Activated T-cell treated with anti-CD3 and anti-CD28 coated beads for 4 hours (primary cell): ENCODE measurements at places on chromosomes 7 and 10.

DNA sequence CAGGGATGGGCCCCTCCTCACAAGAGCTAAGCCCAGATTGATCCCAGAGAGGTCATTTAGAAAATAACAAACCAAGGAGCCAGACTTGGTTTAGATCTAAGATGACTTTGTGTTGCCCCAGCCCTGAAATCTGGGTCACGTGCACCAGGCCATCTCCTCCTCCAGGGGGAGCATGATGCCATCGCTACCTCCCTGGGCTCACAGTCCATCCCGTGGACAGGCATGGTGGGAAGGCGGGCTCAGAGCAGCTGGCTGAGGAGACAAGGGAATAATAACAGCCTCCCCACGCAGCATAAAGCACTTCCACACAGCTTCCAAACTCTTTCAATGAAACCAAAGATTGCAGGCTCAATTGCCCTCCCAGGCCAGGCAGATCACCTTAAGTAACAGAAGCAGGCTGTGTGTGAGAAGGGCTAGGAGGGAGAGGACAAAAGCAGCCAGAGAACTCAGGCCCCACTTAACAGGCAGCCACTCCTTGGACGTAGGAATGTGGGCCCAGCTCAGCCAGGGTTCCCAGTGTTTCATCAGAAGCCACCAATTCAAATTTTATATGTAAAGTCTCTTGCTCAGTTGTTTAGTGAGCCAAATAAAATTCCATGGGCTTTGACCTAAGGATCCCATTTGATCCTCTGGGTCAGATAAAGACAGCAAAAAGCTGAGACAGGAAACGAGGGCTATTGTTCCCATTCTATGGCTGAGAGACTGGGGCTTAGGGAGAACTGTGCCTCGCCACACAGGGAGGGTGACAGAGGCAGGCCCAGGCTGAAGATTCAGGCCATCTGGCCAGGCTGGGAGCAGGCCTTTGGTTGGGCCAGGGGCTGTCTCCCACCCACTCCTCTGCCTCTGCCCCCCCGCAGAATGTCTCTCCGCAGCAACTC lies 100.2 kb downstream of the COL13A1 start:
- DNase-seq: no peak

DNA sequence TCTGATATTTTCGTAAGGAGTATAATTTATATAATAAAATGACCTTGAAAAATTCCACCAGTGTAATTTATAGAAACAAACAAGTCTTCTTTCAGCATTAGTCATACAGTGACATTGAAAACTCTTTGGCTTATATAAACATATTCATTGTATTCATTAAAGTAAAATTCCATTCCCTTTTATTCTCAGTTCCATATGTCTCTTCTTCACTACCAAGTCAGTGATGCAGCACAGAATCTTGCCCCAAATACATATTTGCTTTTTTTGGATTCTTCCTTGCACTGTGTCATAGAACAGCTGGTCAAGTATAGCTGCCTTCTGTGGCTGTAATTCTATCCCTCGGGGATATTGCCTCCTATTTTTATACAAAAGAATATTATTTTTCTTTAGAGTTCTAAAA lies 884.5 kb upstream of the POT1 start:
- no peak for DNase-seq

- no peak for DNase-seq
Observed at GRCh38 chr10:131898713-131899112, 2.1 kb upstream of the PPP2R2D start.

DNA sequence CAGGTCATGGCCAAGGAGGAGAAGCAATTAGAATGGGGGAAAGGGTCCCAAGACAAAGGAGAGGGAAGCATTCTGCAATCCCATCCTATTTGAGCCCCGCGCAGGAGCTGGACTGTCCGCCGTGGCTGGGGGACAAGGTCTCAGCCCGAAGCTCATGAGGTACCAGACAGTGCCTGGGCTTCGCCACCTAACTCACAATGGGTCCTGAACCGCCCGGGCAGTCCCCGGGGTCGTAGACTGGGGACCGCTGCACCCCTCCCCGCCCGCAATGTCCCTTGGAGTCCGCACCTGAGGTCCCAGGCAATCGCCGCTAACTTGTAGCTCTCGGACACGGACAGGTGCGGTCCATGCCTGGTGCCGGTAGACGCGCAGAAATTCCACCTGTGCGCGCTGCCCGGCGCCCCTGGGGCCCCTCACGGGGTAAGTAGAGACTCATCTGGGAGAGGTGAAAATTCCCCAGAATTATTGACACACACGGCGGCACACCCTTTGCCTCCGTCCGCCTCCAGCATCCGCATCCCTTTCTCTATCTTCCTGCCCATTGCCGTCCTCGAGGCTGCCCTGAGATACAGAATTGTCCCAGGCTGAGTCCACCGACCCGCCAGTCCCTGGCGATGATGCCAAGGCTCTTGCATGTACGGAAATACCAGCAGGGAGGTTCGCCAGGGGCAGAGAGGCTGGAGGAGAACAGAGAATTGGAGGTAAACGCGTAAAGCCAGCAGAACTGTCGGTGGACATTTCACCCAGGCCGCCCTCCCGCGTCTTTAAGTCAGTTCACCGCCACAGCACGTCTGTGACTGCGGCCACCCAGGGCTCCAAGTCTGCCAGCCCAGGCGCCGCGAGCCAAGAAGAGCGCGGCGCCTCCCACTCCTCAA lies 1.8 kb downstream of the CHRM2 start:
- no peak for DNase-seq

DNA sequence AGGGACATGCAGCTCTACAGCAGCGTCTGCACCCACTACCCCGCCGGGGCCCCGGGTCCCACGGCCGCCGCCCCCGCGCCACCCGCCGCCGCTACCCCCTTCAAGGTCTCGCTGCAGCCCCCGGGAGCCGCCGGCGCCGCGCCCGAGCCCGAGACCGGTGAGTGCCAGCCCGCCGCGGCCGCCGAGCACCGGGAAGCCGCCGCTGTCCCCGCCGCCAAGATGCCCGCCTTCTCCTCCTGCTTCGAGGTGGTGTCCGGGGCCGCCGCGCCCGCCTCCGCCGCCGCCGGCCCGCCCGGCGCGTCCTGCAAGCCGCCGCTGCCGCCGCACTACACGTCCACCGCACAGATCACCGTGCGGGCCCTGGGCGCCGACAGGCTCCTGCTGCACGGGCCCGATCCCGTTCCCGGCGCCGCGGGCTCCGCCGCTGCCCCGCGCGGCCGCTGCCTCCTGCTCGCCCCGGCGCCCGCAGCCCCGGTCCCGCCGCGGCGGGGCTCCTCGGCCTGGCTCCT lies 631 bp downstream of the OTUD1 start:
- peak; percentile 17 for DNase-seq

DNA sequence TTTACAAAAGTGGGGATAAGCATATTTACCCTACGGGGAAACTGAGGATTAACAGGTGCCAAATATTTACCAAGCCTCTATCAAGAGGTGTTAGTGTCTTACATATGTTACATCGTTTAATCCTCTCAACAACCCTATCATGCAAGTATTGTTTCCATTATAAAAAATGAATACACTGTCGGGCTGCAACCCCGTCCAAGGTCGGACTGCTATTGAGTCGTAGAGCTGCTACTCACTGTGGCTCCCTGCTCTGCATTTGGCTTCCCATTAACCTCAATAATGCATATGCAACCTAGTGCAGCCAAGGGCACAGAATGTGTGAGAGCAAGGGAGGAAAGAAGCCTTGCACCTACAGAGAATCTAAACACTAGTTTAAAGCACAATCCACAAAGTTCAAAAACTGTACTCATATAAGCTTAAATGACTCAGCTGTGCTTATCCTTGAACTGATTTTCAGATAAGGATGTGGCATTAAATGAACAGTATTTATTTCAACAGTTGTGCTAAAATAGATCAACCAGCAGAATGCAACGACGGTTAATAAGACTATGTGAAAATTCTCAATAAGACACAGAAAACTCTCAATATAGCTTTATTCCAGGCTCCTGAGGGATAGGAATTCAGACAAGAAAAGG lies 49.9 kb downstream of the UBE2H start:
- no peak for DNase-seq

- no peak for DNase-seq
Observed at GRCh38 chr10:104122225-104123107, 495 bp downstream of the SFR1 start.

- DNase-seq: no peak
Observed at GRCh38 chr7:132177708-132178401, 398.4 kb downstream of the PLXNA4 start.

DNA sequence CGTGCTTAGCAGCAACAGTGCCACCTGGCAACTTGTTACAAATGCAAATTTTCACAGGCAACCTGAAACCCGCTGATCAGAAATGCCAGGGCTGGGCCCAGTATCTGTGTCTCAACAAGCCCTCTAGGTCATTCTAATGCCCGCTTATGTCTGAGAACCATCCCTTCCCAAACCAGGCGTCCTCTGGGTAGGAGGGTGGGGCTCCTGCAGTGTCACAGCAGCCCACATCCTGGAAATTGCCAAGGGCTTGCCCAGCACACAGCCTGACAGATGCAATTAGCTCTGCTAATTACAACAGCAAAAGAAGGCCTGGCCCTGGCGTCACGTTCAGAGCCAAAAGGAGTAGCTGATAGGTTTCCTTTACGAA lies 15.9 kb downstream of the ITPRIP start:
- no peak for DNase-seq

DNA sequence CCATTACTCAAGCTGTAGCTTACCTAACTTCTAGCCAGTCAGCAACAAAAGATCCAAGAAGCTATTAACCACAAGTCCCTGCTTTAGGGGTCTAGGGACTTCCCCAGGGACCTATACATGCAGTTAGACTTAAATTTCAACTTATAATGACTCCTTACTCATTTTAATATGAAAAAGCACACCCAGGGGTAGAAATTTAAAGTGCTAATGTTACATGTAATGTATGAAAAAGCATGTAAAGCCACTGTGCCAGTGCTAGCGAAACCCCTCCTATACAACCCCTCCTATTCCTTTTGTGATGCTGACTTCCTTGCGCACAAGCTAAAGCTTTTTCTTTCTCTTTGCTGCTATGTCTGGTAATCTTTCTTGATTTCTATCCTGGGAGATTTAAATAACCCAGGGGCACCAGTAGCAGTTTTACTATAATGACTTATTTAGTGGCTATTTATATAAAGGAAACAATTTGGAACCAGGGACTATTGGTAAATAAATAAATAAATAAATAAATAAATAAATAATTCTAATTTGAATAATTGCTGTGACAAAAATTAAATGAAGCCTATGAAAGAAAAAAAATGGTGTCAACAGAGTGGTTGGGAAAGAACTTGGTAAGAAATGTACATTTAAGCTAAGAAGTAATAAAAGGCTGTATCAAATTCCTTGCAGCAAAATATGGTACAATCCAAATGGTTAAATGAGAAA lies 110.5 kb upstream of the MAGI2 start:
- DNase-seq: no peak

DNA sequence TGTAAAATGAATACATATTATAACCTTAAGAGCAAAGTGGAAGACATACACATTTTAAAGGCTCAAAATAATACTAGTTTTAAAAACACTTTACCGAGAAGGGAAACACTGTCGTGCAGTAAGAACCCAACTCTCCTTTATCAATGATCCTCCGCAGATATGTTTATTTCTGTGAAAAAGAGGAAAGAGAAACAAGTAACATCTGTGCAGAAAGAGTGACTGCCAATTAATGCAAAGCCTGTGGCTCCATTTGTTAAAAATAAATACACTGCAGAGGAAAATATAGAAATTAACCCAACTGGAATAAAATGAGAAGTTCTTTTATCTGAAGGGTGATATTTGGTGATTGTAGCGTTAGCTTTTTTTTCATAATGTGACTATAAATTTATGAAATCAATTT lies 62.7 kb downstream of the HGF start:
- no peak for DNase-seq

DNA sequence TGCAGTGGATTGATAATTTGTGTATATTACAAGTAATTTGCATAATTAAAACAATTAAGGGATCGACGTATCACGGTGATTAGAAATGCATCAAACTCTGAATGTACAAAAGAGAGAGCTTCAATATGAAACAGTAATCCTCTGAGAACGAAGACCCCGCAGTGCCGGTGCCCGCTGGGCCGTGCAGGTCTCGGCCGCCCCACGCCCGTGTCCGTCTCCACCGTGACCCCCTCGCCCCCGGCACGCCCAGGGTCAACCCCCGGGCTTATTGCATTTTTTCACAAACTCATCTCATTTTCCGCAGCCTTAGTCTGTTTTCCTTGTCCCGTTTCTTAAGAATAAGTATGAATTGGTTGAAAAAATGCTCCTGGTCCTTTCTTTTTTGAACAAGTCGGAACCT lies 218.6 kb downstream of the TCERG1L start:
- no peak for DNase-seq

DNA sequence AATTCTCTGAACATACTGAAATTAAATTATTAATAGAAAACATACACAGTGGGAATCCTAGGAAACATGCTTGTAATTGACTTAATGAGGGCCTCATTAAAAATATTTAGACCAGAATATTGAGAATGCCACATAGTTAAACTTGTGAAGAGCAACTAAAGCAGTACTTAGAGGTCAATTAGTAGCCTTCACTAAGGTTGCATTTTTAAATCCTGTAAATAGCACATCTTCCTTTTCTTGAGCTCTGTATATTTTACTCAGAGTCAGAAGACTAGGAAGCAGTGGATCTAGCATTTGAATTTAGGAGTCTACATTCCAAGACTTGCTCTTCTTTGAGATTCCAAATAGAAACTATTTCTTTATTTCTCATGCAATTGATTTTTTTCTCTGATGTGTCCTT lies 56.0 kb downstream of the GTF2I start:
- DNase-seq: no peak

- no peak for DNase-seq
Observed at GRCh38 chr7:78307892-78308291, 509.3 kb downstream of the PHTF2 start.

- no peak for DNase-seq
Observed at GRCh38 chr10:78875932-78876331, 192.8 kb upstream of the ZMIZ1 start.

DNA sequence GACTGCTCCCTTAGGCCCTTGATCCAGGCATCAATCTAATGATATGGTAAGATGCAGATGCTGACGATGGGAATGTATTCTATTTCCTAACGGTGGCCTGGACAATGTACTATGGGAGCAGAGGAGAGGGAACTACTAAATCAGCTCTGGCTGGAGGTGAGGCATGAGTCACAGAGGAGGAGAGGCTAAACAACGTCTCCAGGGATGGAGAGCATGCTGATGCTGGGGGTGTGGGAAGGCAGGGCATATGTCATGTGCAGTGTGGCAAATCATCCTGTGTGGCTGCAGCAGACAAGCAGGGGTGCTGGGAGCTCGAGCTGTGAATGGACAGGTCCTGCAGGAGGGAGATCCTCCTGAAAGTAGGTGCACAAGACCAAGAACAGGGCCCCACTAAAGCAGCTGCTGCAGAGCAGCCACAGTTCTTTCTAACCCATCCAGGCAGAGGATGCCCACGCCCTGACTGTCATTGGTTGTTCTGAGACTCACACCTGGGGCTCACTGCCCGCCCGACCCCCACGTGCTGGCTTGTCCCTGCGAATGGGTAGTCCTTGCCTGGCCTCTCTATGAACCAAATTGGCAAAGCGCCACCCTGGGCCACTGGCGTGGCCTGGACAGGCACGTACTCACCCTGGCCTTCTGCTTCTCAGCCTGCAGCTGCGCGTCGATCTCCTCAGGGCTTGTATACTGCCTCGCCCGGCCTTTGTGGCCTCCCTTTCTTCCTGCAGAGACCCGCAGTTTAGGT lies 4.0 kb downstream of the PDAP1 start:
- DNase-seq: no peak

GRCh38 chr10:120572307-120572706 lies 115.3 kb downstream of the PLPP4 start:
- DNase-seq: no peak
